ENCODE measurements at places on chromosomes 1 and 21.

DNA sequence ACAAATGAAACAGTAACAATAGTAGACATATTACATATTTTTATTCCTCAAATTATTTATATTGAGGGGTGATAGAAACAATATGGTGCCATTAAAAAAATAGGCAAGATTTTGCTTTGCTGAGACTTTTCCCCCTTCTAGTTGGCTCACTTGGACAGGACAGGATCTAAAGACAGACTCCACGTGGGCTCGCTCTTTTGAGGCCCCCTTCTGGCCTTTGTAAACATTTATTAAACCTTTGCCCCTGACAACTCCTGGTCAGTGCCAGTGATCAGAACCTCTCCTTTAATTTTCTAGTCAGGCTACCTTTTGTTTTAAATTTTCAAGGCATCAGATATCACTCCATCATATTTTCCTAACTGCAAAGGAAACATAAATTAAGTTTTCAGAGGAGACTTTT lies 49.7 kb upstream of the IFI44L start:
- no peak for DNase-seq

DNA sequence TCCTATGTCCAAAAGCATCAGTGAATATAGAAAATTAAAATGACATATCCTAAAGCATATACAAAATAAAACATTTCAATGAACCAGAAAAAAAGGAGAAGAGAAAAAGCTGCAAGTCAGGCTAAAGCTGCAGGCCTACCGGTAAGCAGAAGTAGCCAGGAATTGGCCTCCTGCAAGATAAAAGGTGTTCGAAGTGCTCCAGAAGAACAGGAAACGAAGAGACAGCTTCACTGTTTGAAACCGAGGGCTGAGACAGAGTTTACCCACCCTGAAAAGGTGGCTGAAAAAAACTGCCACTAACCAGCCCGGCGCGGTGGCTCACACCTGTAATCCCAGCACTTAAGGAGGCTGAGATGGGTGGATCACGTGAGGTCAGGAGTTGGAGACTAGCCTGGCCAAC lies 37.4 kb downstream of the NSL1 start:
- no peak for DNase-seq

GRCh38 chr21:38467374-38467773 lies 30.9 kb downstream of the ERG start:
- DNase-seq = no peak

- no peak for DNase-seq
Observed at GRCh38 chr21:26941421-26941820, 25.5 kb downstream of the ADAMTS5 start.

- DNase-seq = no peak
Observed at GRCh38 chr21:45317398-45318145, 29.9 kb upstream of the POFUT2 start.

DNA sequence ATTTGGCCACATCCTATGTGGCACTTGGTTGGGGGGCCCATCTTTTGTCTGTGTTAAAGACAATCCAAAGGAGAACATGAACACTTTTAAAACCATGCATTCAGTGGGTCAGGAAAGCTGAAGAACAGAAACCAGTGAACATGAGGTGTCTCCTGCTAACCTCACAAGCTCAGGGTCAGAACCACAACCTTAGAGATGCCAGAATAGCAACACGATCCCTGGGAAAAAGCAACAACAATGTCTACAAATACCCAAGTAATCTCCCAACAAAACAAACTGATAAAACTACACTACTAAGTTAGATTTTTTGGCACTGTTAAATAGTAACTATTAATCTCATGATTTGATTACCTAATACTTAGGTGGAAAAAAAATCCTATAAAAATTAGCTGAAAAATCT lies 34.1 kb upstream of the GNG4 start:
- DNase-seq = no peak

DNA sequence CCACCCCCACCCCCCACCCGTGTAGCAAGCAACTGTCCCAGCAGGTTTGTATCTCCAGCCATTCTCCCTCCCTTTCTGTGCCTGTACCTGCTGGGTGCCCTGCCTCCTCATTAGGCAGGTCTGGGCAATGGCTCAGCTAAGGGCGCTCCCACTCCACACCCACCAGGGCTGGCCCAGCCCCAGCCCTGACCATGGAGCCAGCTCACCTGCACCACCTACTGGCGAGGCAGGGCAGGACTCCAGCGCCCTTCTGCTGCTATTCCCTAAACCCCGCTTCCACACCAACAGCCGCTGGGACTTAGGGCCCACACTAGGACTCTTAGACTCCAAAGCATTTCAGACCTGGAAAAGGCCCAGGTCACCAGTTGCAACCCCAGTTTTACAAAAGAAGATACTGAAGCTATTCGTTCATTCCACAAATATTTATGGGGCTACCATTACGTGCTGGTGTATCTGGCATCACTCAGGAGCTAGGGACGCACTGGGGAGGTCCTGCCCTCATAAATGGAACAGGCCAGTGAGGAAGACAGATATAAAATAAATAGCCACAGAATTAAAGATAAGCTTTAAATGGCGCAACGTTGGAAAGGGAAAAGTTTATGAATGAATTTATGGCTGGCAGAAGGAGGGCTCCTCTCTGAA lies 24.0 kb downstream of the PGLYRP3 start:
- DNase-seq = no peak

DNA sequence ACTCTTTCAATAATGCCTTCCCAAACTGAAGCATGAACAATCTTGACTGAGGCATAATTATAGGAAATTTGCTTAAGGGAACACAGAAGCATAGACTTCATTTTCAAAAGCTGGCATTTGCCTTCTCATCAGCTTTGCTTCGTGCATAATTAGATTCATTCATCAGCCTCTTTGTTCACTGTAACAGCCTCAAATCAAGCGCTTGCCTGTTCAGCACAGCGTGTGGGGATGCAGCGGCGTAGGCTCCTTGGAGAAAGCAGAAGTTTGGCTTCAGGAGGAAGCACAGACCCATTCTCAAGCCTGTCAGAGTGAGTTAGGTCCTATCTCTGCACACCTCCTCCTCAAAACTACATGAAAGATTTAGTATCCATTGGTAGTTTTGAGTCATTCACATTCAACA lies 246.4 kb upstream of the MAP1LC3C start:
- no peak for DNase-seq

GRCh38 chr1:198007687-198008607 lies 90.8 kb downstream of the LHX9 start:
- DNase-seq = no peak

DNA sequence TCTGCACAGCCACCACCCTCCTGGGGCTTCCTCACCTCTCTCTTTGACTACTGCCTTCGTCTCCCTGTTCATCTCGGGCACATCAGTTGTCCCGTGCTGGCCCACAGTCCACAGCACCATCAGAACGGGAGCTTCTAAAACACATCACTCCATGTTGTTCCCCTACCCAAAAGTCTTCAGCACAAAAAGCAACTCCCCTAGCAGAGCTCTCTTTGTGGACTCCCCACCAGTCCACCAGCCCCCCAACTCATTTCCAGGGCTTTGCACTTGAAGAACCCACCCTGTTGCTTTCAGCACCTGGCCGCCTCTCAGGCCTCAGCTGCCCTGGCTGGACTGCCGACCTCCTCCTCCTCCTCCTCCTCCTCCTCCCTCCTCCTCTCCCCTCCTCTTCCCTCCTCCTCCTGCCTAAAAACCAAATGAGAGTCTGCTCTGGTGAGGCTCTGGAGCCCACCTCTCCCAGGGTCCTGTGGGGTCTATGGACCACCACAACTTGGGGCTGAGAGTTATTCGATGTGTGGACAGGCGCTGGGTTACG lies 251.2 kb upstream of the VAMP3 start:
- no peak for DNase-seq

GRCh38 chr1:185083818-185084217 lies 38.5 kb downstream of the RNF2 start:
- no peak for DNase-seq

GRCh38 chr1:227170361-227171166 lies 147.7 kb downstream of the CDC42BPA start:
- no peak for DNase-seq

DNA sequence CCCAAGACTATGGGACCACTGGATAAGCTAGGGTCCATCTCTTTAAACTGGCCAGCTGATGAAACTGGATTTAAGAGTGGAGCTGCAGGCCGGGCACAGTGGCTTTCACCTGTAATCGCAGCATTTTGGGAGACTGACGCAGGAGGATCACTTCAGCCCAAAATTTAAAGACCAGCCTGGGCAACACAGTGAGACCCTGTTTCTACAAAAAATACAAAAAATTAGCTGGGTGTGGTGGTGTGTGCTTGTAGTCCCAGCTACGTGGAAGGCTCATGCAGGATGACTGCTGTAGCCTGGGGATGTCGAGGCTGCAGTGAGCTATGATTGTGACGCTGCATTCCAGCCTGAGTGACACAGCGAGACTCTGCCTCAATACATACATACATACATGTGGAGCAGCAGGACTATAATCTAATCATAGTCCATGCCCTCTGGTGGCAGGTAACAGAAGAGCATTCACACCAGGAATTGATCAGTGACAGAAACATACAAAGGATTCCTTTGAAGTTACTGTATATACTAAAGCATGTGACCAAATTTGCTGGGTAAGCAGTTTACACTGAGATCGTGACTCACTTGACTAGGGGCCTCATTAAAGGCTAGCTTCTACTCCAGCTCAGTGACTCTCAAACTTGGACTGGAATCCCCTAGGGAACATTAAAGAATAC lies 101.5 kb upstream of the SLFNL1 start:
- no peak for DNase-seq

- DNase-seq = no peak
Observed at GRCh38 chr1:218383051-218383450, 37.9 kb downstream of the TGFB2 start.

- no peak for DNase-seq
Observed at GRCh38 chr1:211734359-211734758, 58.9 kb upstream of the NEK2 start.

DNA sequence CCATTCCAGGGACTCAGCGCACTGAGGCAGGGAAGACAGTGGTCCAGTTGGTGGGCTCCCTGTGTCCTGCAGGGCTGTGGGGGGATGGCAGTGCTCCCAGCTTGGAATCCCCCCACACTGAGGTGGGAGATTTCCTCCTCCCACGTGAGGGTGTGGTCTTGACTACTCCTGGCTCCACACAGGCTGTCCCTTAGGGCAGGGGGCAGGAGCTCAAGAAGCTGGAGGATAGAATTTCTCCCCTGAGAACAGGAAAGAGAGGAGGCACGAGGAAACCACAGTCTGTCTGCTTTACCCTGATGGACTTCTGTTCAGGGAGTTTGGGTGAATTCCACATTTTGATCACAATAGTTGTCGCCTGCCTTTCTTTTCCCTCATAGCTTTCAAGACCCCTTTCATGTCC lies 62.1 kb downstream of the CACNA1E start:
- no peak for DNase-seq

- DNase-seq = no peak
Observed at GRCh38 chr1:73998348-73998959, 199.5 kb downstream of the LRRIQ3 start.

GRCh38 chr1:245154429-245155271 lies at the start of gene KIF26B:
TSS of gene KIF26B (plus strand) at chr1:245154985. CDS start at chr1:245155425, 440 bp downstream.
- DNase-seq = peak; percentile 6

- no peak for DNase-seq
Observed at GRCh38 chr1:166915941-166916340, 39.9 kb upstream of the TADA1 start.

- DNase-seq = peak; percentile 59
Observed at GRCh38 chr1:175338387-175339135, 146.0 kb upstream of the KIAA0040 start.

DNA sequence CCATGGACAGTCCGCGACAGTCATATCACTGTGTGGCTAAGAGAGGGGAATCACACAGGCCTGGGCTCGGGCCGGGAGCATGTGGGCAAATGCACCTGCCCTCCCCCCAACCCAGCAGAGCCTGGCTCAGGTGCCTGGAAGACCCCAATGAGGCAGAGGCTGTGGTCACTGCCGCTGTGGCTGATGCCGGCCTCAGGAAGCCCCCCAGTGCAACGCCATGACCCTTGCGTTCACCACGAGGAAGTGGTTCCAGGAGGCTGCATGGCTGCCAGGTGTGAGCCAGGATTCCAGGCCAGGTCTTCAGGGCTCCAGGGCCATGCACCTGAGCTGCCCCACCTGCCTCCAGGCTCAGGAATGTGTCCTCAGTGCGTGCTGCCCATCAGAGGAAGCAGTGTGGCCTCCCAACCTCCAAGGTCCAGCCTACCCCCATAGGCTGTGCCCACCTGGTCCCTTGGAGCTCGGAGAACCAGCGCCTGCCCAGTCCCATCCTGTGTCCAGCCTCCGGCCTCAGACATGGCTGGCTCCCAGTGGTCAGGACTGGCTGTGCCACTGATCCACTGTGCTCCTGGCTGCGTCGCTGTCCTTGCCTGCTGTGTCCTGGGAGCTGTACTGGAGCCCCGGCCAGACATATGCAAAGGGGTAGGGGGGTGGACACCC lies 8.0 kb downstream of the ARHGEF16 start:
- DNase-seq = no peak

DNA sequence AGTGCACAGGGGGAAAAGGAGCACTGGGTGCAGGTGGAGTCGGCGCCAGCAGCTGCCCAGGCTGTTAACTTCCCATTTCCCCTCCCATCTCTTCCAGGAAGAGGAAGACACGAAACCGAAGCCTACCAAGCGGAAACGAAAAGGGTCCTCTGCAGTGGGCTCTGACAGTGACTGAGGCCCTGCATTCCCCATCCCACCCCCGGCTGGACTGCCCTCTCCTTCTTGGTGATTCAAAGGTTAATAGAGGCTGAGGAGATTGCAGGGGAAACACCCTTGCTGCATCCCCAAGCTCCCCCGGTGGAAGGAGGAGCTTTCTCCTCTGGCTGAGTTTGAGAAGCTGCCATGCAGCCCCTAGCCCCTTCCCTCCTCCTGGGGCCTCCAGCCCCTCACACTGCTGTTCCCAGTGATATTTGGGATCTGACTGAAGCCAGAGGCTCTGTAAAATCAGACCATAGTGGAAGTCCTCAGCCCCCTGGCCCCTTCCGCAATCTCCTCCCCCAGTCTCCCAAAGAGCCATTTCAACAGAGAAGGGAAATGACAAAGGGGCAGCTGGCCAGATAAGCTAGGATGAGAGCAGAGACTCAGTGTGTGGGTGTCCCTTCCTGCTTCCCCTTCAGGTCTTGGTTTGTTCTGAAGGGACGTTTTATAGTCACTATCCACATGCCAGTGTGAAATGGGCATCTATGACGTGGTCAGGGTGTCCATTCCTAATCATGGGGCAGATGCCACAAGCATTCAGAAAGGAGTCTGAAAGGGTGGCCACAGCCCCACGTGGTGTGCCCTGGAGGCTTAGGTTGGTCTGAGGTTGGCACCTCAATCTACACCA lies 1.9 kb upstream of the SLC27A3 start:
- DNase-seq = no peak
